ENCODE measurements at places on chromosomes 7 and 10.
A peak's percentile ranks its signal among the peaks of the same experiment; 100 is the strongest.

GRCh38 chr7:110568932-110569331, 522.0 kb upstream of the LRRN3 start:
- DNase-seq: no peak

GRCh38 chr10:76829724-76830123, 807.9 kb downstream of the KCNMA1 start:
- no peak for DNase-seq

DNA sequence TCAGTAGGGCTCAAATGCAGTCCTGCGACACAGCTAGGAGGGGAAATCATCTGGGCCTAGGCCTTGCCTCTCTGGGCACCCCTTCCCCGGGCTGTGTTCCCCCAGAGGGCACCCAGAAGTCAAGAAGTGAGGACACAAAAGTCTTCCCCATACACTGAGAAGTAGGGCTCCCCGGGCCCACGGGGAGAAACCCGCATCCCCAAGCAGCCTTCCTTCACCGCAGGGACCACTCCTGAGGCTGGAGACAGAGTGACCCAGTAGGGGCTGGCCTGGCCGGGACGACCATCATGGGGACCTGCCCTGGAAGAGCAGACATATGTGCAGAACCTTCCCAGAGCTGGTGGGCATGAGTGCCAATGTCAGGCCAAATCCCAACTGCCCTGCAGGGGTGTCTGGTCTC, 163.5 kb downstream of the GFRA1 start:
- DNase-seq: peak; percentile 15

DNA sequence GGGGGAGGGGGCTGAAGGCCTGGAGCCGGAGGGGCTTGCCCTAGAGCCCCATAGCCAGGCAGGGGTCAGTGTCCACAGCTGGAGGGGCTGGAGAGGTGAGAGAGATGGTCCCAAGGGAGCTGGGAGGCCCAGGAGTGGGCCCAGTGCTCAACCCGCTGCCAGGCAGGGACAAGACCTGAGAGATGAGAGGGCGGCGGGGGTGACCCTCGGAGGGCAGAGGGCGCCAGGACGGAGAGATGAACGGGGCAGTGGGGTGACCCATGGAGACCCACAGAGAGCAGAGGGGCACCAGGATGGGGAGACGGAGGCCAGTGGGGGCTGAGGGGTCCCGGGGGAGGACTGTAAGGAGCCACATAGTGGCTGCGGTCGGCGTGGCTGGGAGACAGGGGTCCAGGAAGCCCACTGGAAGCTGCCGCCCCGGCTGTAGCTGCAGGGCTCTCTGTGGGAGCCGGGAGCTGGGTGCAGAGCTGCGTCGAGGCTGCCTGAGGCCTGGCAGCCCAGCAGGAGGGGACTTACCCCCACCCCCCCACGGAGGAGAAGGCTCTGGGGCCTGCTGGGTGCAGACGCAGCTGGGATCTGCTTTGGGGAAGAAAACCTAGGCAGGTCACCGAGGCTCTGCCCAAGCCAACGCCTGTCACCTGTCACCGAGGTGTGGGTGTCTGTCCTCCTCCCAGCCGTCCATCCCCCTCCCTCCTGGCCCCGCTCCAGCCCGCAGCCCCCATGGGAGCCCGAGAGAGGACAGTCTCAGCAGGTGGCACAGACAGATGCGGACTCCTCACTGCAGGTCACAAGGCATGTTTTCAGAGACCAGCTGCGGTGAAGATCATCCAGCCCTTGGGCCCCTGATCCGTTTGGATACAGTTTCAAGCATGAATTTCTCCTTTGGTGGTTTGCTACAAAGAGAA, 25.1 kb downstream of the PWWP2B start:
- no peak for DNase-seq

DNA sequence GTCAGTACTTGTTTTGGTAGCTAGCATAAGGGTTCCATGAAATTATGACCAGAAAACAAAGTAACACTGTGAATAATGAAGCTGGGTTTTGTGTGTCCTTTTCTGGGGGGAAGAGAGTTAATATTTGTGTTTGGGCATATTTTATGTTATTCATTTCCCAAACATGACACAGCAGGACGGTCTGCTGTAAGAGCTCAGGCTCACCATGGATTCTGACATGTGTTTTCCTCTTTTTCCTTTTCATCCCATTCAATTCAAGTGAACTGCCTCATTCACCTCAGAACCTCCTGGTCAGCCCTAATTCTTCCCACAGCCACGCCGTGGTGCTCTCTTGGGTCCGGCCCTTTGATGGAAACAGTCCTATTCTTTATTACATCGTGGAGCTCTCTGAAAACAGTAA, 685.9 kb downstream of the SDK1 start:
- DNase-seq: no peak

- no peak for DNase-seq
Measured at GRCh38 chr10:131350660-131351059, 39.1 kb upstream of the TCERG1L start.

DNA sequence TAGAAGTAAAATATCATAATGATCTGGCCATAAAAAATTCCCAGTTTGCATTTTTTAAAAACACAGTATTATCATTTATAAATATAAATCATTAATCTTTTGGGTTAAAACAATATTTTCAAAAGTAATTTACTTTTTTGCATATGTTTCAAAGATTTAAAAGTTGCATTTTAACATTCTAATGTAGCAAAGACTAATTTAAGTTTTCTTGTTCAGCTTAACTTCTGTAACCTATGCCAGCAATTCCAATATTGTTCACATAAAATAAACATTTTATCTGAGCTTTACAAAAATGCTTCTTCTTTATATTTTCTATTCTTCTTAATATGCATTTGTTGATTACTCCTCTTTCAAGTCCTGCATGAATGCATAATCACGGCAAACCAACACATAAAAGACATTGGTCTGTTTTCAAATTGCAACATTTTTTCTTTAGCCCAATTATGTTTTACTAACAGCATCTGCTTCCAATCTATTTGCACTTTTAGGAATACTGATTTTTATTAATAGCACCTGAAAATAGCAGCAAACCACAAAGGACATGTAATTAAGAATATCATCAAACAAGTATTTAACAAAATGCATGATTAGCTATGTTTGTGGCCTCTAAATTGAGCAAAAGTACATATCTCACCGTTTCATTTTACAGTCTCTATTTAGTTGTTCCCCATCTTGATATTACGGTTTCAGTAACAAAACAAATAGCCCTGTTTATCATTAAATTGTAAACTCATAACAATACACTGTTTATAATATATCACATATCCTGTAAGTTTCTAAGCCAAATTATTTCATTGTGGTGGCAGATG, 286.9 kb upstream of the NFE2L3 start:
- no peak for DNase-seq

All from H9 (cell line).